Calu3 (cell line): ENCODE measurements at places on chromosomes 7 and 10. TPM values are rescaled to one million over a fixed set of nuclear protein-coding genes. Genes with fewer than 3 reads are reported as not detected.

- H3K4me3 ChIP-seq: no peak overlapping the region
- no peak overlapping the region for H3K27ac ChIP-seq
- DNase-seq: no peak
- no peaks in the 10 kb centered on the region for H3K27me3 ChIP-seq
- no peaks in the 10 kb centered on the region for H3K4me1 ChIP-seq
Measured at GRCh38 chr7:111401516-111401915, 160.8 kb downstream of the IMMP2L start.

DNA sequence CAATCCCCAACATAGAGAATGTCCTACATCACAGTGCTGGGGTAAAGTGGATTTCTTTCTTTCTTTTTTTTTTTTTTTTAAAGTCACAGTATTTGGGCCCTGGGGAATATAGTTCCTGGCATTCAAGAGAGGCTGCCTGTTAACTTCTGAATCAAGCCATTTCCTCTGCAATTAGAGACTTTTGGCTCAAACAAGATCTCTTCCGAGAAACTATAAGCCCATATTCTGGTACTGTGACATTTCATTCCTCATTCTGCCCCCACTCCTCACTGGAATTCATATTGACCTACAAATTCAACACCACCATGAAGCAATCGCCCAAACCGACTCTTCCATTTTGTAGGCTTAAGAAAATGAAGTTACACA lies 187.4 kb downstream of the PHTF2 start:
- H3K4me1 ChIP-seq: peaks cover 12% of the 10 kb centered on the region
- H3K4me3 ChIP-seq: no peak overlapping the region
- H3K27me3 ChIP-seq: no peaks in the 10 kb centered on the region
- no peaks in the 10 kb centered on the region for H3K36me3 ChIP-seq
- no peak for DNase-seq

DNA sequence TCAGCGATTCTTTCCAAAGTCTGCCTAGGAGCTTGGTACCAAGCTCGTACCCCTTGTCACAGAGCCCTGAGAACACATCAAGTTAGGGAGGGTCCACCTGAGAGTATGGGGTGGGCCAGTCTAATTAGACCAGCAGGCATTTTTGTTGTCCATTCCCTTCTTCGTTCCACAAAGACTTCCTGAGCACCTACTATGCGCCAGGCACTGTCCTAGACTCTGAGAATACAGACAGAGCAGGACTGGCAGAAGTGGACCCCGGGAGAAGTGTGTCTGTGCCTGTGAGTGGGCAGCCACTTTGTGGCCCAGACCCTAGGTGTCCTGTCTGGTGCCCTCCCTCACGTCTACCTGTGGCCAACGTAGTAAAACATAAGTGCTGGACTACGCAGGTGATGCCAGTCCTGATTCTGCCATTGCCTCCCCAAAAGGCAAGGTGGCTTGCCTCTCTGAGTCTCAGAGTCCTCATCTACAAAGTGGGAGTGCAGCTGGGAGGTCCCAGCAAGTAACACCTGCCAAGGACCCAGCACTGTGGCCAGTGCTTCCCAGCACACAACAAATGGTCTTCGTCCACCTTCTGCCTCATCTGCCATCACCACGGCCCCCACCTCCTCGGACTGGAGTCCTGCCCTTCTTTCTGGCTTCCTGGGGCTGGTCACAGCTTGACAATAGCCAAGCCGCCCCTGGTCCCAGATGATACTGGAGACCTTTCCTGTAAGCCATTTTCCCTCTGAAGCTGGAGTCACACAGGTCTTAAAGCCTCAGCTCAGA lies 54.3 kb upstream of the DUSP5 start:
- H3K4me3 ChIP-seq: no peak overlapping the region
- no peak overlapping the region for H3K27ac ChIP-seq
- DNase-seq: no peak
- H3K4me1 ChIP-seq: peaks cover 16% of the 10 kb centered on the region
- H3K36me3 ChIP-seq: peaks cover 5% of the 10 kb centered on the region
- no peaks in the 10 kb centered on the region for H3K27me3 ChIP-seq

DNA sequence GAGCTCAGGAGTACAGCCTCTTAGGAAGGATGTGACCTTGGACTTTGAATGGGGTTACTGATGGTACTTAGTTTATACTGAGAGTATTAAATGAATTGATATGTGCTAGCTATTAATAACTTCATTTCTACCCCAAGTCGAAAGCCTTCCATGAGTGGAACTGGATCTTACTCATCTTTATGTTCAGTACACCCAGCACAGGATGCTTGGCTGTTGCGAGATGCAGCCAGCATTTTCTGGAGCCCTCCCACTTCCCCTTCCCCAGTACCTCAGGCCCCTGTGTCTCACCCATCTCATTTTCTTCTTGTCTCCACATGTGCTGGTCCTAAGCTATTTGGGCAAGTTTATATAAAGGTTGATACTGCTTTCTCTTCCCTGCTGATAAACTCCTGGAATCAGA lies 7.2 kb downstream of the UPP1 start:
- H3K36me3 ChIP-seq: peaks cover 93% of the 10 kb centered on the region
- H3K27me3 ChIP-seq: no peaks in the 10 kb centered on the region
- peak overlapping the region; percentile 33 for H3K27ac ChIP-seq
- DNase-seq: no peak

- no peaks in the 10 kb centered on the region for H3K4me1 ChIP-seq
- no peaks in the 10 kb centered on the region for H3K27me3 ChIP-seq
- no peaks in the 10 kb centered on the region for H3K36me3 ChIP-seq
- no peak for DNase-seq
- no peak overlapping the region for H3K4me3 ChIP-seq
- H3K27ac ChIP-seq: no peak overlapping the region
Measured at GRCh38 chr10:25974897-25975459, 40.9 kb downstream of the MYO3A start.

DNA sequence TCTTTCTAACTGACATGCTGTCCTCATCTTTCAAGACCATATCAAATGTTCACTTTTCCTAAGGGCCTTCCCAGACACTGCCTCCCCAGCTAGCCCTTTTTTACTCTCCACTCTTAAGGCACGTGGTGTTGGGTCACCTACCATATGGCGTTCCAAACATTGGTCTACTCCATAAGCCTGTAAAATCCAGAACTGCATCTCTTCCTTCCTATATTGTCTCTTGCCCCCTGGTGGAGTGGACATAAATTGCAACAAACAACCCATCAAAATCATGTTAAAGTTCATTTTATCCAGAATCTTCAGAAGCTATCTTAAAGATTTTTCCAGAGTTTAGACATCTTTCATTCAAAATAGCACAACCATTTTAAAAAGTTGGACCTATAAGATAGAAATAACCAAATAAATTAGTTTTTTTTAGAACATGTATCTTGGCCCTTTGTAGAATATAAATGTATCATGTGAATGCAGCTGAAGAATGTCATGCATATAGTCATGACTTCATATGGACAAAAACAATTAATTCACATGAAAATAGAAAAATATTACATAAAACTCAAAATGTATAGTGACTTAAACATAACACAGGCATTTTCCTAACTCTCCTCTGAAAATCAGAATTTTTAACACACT lies 180.6 kb upstream of the CHRM2 start:
- H3K4me1 ChIP-seq: no peaks in the 10 kb centered on the region
- H3K36me3 ChIP-seq: no peaks in the 10 kb centered on the region
- H3K4me3 ChIP-seq: no peak overlapping the region
- no peaks in the 10 kb centered on the region for H3K27me3 ChIP-seq
- DNase-seq: no peak

DNA sequence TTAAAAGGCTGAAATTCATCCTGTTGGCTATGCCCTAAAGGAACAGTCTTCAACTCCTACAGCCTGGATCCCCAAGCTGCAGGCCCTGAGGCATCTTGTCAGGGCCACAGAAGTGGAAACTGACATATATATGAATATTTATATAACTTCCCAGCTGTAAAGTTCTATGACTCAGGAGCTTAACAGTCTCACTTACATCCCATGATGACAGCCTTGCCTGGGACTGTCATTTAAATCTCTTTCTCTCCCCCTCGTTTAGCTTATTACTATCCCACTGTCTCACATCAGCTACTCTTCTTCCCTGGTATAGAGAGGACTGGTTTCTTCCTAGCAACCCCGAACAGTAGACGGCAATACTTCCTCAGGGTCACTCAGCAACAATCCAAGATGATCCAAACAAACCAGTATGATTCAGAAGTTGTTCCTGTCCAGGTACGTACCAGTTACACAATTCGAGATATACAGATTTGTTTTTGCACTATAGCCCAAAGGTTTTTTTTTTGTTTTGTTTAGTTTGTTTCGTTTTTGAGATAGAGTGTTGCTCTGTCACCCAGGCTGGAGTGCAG lies 22.7 kb downstream of the KIAA1549 start:
- no peaks in the 10 kb centered on the region for H3K36me3 ChIP-seq
- H3K27me3 ChIP-seq: no peaks in the 10 kb centered on the region
- peaks cover 46% of the 10 kb centered on the region for H3K4me1 ChIP-seq
- no peak overlapping the region for H3K27ac ChIP-seq

GRCh38 chr7:144969787-144970186 lies 133.9 kb upstream of the TPK1 start:
- no peaks in the 10 kb centered on the region for H3K27me3 ChIP-seq
- DNase-seq: no peak
- H3K4me3 ChIP-seq: no peak overlapping the region
- H3K4me1 ChIP-seq: no peaks in the 10 kb centered on the region
- H3K36me3 ChIP-seq: no peaks in the 10 kb centered on the region

GRCh38 chr10:118595598-118596425 lies at the start of gene PRLHR:
Gene PRLHR (minus strand): TSS chr10:118595648. CDS start chr10:118595244, 404 bp downstream.
- H3K27me3 ChIP-seq: peaks cover 36% of the 10 kb centered on the region
- H3K27ac ChIP-seq: no peak within 1 kb of the TSS
- H3K4me1 ChIP-seq: peaks cover 6% of the 10 kb centered on the region
- H3K36me3 ChIP-seq: peaks cover 6% of the 10 kb centered on the region
- DNase-seq: peak; percentile 28

- H3K36me3 ChIP-seq: no peaks in the 10 kb centered on the region
- H3K27me3 ChIP-seq: no peaks in the 10 kb centered on the region
- H3K4me1 ChIP-seq: no peaks in the 10 kb centered on the region
- DNase-seq: no peak
- no peak overlapping the region for H3K4me3 ChIP-seq
Measured at GRCh38 chr7:110808361-110808760, 282.6 kb upstream of the LRRN3 start.

- peaks cover 7% of the 10 kb centered on the region for H3K4me1 ChIP-seq
- H3K27me3 ChIP-seq: no peaks in the 10 kb centered on the region
Measured at GRCh38 chr10:101686133-101686925, 8.6 kb downstream of the FBXW4 start.

- DNase-seq: no peak
- no peaks in the 10 kb centered on the region for H3K27me3 ChIP-seq
- no peak overlapping the region for H3K4me3 ChIP-seq
- no peaks in the 10 kb centered on the region for H3K4me1 ChIP-seq
Measured at GRCh38 chr10:25457552-25457951, 282.8 kb downstream of the GPR158 start.

GRCh38 chr10:60532696-60533468 lies 143.2 kb upstream of the ANK3 start:
- no peak overlapping the region for H3K4me3 ChIP-seq
- peaks cover 13% of the 10 kb centered on the region for H3K4me1 ChIP-seq
- no peaks in the 10 kb centered on the region for H3K36me3 ChIP-seq
- H3K27ac ChIP-seq: no peak overlapping the region

GRCh38 chr7:5578495-5578894 lies 154.9 kb upstream of the TNRC18 start:
- no peak overlapping the region for H3K4me3 ChIP-seq
- DNase-seq: no peak
- peaks cover 5% of the 10 kb centered on the region for H3K36me3 ChIP-seq
- no peak overlapping the region for H3K27ac ChIP-seq

DNA sequence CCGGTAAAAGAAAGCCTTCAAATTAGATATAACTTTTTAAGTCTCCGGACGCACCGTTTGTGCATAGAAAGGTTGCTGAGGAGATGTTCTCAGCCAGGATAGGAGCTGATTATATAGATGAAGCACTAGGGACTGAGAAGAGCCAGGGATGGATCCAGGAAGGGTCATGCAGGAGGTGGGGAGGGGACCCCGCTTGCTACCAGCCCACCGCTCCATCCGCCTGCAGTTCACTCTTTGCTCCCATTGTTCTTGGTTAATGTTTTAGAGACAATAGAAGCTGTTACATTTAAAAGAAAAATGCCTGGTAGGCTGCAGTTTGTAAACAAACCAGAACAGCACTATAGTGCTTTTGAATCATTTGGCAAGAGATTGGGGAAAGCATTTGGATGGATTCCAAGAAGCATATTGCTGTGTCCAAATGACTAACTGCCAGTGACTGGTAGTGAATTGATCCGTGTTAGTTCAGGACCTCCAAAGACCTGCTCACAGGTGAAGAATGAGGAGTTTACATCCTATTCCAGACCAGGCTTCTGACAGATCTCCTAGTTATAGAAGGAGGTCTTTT lies 175.9 kb upstream of the TAC1 start:
- no peaks in the 10 kb centered on the region for H3K4me1 ChIP-seq
- no peaks in the 10 kb centered on the region for H3K36me3 ChIP-seq
- H3K27me3 ChIP-seq: no peaks in the 10 kb centered on the region
- no peak overlapping the region for H3K27ac ChIP-seq
- no peak overlapping the region for H3K4me3 ChIP-seq
- DNase-seq: no peak

GRCh38 chr10:123135415-123136141 lies at the start of gene HMX3:
Gene HMX3 (plus strand): TSS chr10:123135970. CDS start chr10:123136051, 81 bp downstream.
- no peak within 1 kb of the TSS for H3K4me3 ChIP-seq
- H3K27me3 ChIP-seq: peaks cover 22% of the 10 kb centered on the region
- peaks cover 17% of the 10 kb centered on the region for H3K36me3 ChIP-seq
- H3K27ac ChIP-seq: no peak within 1 kb of the TSS
- no peak for DNase-seq

- H3K4me1 ChIP-seq: no peaks in the 10 kb centered on the region
- no peaks in the 10 kb centered on the region for H3K36me3 ChIP-seq
- H3K27me3 ChIP-seq: peaks cover 15% of the 10 kb centered on the region
Measured at GRCh38 chr7:37247861-37248260, 200.8 kb downstream of the ELMO1 start.

DNA sequence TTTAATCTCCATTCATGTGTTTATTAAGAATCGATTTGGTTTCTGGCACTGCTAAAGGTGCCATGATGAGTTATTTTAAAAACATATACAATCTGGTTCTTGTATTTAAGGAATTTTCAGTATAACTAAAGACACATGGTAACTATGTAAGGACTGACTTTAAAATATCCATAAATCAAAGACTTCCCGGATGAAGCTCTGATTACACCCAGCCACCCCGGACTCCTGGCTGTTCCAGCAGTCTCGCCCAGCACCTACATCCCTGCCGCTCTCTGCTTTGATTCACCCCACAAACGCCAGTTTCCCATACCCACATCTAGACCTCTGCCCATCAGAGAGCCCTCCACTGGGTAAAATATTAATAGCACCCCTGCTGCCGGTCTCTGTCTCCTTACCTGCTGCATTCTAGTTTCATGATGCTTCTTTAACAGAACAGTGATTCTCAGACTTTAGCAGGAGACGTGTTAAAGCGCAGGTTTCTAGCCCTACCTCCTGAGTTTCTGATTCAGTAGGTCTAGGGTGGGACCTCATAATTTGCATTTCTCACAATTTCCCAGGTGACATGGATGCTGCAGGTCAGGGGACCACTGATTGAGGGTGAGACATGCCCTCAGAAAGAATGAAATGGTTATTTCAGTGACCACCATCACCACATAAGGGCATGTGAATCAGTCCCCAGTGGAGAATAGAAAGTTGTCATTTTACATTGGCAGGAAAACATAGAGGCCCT lies 185.7 kb downstream of the KIAA1217 start:
- no peaks in the 10 kb centered on the region for H3K36me3 ChIP-seq
- H3K27ac ChIP-seq: no peak overlapping the region
- DNase-seq: no peak
- H3K4me1 ChIP-seq: no peaks in the 10 kb centered on the region
- no peaks in the 10 kb centered on the region for H3K27me3 ChIP-seq
- no peak overlapping the region for H3K4me3 ChIP-seq

TSPAN33 gene
- 12.4 and 13.4 TPM in 2 replicates for total RNA-seq

IFIT1B gene
- total RNA-seq: not detected in 2 replicates

CPN1 gene
- not detected in 2 replicates for total RNA-seq

CALML3 gene
- not detected in 2 replicates for total RNA-seq

EBF3 gene
- total RNA-seq: not detected in 2 replicates

INMT gene
- total RNA-seq: not detected in 2 replicates

STOX1 gene
- total RNA-seq: 2.7 TPM in 2 replicates

HOXA1 gene
- 0.24 and 0.44 TPM in 2 replicates for total RNA-seq
